ENCODE measurements at places on chromosomes 3 and 15. TPM values are rescaled to one million over a fixed set of nuclear protein-coding genes. Genes with fewer than 3 reads are reported as not detected.

The THSD4 gene
- total RNA-seq, result 27.2 TPM

The OXNAD1 gene
- 9.6 TPM for total RNA-seq

The DUOXA2 gene
- not detected for total RNA-seq

The GP9 gene
- total RNA-seq, result not detected

The GOLGA6D gene
- total RNA-seq, result not detected

The EBLN2 gene
- 0.43 TPM for total RNA-seq

The SKIL gene
- 17.5 TPM for total RNA-seq

The HCN4 gene
- 0.31 TPM for total RNA-seq

The HES1 gene
- 11.5 TPM for total RNA-seq

The CELF6 gene
- total RNA-seq, result 0.12 TPM

The ADCY5 gene
- 0.54 TPM for total RNA-seq

The XXYLT1 gene
- total RNA-seq, result 12.7 TPM

The ABCC5 gene
- total RNA-seq, result 17.2 TPM

The DNAH1 gene
- 0.78 TPM for total RNA-seq

The SST gene
- not detected for total RNA-seq

The CYP1A1 gene
- 1.8 TPM for total RNA-seq

The NBEAL2 gene
- total RNA-seq, result 77.0 TPM

The IRAK2 gene
- 15.7 TPM for total RNA-seq

The IL5RA gene
- not detected for total RNA-seq

The RGMA gene
- 0.31 TPM for total RNA-seq

The HIGD2B gene
- not detected for total RNA-seq

The MYO1E gene
- 313 TPM for total RNA-seq

The SYNPR gene
- not detected for total RNA-seq

The VIPR1 gene
- 1.7 TPM for total RNA-seq

The ARHGAP11A gene
- total RNA-seq, result 69.8 TPM

The TRPM1 gene
- not detected for total RNA-seq

The TP63 gene
- 0.14 TPM for total RNA-seq

The HEG1 gene
- 13.8 TPM for total RNA-seq

The SPRED1 gene
- total RNA-seq, result 9.6 TPM

The SPTBN5 gene
- 0.20 TPM for total RNA-seq

The CISH gene
- total RNA-seq, result 0.52 TPM
